HT-29 (cell line): ENCODE measurements at places on chromosomes 11 and 22.

DNA sequence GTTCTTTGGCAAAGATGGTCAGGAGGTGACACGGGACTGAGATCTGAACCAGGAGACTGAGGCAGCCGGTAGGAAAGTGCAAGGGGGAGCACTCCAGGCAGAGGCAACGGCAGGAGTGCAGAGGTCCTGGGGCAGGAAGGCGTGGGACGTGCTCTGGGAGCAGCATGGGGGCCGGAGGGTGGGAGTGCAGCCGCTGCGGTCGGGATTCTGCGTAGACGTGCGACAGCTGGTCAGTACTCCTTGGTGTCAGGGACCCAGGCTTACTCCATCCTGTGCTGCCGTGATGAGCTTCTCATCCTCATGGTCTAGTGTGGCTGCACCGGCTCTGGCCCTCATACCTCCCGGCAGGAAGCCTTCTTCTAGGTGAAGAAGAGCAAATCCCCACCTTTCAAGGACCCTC lies 16.9 kb upstream of the TRMU start:
- no peak for DNase-seq

DNA sequence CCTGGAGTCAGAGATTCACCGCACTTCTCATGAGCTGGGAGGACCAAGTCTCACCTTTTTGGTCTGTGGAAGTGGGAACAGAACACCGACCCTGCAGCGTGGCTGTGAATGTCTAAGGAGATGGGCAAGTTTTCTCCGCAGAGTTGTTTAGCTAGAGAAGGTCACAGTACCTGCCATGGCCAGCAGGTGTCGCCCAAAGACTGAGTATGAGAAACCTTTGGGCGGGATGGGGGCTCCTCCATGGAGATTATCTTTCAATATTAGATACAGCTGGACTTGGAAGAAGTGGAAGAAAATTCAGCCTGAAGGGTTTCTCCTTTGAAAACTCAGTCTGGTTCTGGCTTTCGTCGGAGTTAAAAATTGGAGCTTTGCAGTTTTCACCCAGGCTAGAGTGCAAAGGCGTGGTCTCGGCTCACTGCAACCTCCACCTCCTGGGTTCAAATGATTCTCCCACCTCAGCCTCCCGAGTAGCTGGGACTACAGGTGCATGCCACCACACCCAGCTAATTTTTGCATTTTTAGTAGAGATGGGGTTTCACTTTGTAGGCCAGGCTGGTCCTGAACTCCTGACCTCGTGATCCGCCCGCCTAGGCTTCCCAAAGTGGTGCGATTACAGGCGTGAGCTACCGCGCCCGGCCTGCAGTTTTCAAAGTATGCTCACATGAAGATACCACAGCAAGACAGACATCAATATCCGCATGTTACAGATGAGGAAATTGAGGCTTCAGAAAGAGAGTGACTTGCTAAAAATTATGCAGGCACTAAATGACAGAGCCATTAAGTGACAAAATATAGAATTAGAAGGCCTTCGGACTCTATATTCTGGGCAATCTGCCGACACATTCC lies 10.7 kb upstream of the DSCAML1 start:
- DNase-seq: peak; percentile 84

DNA sequence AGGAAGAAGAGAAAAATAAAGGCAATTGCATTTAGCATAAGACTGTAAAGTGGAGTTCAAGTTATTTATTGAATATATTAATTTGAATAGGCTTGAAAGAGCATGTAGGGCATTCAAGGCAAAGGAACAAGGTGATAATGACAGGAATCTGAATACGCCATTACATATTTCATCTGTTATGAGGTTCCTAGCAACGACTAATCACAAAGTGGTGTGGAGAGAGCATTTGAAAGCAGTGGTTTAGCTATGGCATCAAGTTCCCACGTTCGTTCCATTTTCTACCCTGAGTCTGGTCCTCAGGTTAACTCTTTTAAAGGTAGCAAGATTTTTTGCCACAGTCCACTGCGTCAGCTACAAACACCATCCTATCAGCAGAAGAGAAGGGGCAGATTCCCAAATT lies 59.4 kb downstream of the CNTN5 start:
- DNase-seq: no peak

DNA sequence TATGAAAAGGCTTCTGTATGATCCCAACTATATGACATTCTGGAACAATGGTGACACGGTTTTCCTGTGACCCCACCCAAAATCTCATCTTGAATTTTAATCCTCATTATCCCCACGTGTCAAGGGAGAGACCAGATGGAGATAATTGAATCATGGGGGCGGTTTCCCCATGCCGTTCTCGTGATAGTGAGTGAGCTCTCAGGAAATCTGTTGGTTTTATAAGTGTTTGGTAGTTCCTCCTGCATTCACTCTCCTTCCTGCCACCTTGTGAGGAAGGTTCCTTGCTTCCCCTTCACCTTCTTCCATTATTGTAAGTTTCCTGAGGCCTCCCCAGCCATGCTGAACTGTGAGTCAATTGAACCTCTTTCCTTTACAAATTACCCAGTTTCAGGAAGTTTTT lies 53.1 kb upstream of the TSPAN18 start:
- DNase-seq: no peak

- DNase-seq: no peak
Measured at GRCh38 chr22:48396785-48397530, 1430.7 kb downstream of the BRD1 start.

- DNase-seq: no peak
Measured at GRCh38 chr22:25630447-25630846, 66.0 kb downstream of the GRK3 start.

DNA sequence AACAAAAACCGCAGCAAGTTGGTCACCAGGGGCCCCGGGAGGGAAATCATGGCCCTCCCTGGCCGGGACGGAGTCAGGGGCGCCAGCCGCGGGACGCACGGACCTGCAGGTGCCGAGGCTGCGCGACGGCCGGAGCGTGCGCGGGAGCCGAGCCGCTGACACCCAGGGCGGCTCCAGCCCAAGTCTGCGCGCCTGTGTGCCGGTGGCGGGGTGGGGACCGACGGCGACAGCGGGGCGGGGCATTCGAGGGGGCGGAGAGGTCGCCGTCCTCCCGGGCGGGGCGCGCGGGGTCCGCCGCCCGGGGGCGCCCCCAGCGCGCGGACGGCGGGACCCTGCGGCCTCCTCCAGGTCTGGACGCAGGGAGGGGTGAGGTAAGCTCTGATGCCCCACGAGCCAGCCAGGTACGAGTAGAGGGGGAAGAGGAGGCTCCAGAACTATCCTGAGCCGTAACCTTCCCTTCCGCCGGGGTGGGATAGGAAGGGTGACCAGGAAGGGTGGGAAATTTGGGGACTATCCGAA lies at the start of gene ESAM:
ESAM (minus strand) TSS at position 186 of the 519 bp plus-strand sequence; CDS start at position 50, 136 bp downstream.
- peak; percentile 62 for DNase-seq

DNA sequence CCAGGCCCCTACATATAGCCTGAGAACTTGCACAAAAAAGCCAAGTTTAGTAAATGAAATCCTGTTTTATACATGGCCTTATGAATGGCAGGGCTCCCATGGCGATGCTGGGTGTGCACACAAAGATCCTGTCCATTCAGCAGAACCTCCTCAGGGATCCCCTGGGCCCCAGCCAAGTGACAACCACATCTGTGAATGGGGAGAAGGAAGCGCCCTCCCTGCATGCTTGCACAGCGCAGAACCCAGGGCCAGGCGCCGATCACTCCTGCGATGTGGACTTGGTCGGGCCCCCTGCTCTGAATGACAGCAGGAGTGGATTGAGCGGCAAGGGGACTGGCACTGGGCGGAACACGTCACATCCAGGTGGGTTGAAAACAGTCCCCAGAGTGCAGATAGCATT lies 4.5 kb upstream of the CDC42EP2 start:
- no peak for DNase-seq

DNA sequence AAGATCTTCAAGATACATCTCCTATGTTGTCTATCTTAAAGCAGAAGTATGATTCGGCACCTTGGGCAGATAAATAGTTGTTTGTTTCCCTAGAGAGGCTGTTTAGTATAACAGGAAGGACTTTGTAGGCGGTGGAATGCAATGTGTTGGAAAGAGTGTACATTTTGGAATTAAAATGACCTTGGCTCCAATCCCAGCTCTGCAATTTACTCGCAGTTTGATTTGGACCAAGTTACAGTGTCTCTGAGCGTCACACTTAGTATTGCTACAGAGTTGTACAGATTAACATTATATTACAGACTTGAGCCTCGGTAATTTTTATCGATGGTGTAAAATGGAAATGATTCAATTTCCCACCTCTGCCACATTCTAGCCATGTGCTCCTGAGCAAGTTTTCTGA lies 265.3 kb downstream of the OPCML start:
- no peak for DNase-seq

DNA sequence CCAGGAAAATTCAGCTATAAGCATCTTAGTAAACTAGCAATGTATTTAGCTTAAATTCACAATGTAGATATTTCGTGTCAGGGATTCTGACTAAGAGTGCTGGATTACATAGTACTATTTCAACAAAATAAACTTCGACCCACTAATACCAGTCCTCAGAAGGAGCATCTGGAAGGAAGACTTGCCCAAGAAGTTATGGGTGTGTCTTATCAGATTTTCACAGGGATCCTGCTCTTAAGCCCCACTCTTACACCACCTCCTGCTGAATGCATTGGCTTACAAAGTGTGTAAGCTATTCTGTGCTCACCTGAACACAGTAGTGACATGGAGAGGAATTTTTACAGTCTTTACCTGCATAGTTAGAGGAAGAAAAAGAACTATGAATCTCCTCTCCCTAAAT lies 35.4 kb upstream of the ANO5 start:
- DNase-seq: no peak

GRCh38 chr11:62370743-62371440 lies 33.6 kb downstream of the ASRGL1 start:
- DNase-seq: peak; percentile 70

GRCh38 chr11:78339483-78339882 lies 78.1 kb downstream of the GAB2 start:
- no peak for DNase-seq

DNA sequence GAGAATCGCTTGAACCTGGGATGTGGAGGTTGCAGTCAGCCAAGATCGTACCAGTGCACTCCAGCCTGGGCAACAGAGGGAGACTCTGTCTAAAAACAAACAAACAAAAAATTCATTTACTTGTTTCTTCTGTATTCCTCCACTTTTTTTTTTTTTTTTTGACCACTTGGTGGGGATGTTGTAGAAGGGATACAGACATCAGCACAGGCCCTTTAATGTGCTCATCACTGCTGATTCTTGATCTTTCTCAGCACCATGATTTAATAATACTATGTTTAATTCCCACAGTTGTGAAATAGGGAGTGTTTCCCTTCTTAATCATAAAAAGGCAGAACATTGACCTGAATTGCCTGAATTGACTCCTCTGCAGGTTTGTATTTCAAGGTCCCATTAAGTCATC lies 4.5 kb downstream of the TTC9C start:
- peak; percentile 30 for DNase-seq

GRCh38 chr22:43811777-43812148 lies 342 bp downstream of the EFCAB6 start:
- DNase-seq: no peak

DNA sequence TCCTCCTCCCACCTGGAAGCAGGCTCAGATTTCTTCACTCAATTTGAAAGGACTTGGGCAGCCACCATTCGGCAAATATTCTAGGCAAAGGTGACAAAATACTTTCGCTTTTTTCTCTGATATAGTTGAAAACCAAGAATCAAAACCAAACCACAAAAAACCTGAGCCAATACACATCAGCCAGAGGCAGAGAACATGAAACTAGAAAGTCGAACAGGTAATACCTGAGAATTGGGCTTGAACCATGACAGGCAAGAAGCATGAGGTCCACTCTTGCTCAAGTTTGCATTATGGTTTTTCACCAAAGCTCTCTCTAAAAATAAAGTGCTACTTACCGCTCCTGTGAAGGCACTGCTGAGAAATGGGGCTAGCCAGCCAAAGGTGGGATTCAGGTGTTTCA lies 26.2 kb upstream of the LDLRAD3 start:
- DNase-seq: no peak

DNA sequence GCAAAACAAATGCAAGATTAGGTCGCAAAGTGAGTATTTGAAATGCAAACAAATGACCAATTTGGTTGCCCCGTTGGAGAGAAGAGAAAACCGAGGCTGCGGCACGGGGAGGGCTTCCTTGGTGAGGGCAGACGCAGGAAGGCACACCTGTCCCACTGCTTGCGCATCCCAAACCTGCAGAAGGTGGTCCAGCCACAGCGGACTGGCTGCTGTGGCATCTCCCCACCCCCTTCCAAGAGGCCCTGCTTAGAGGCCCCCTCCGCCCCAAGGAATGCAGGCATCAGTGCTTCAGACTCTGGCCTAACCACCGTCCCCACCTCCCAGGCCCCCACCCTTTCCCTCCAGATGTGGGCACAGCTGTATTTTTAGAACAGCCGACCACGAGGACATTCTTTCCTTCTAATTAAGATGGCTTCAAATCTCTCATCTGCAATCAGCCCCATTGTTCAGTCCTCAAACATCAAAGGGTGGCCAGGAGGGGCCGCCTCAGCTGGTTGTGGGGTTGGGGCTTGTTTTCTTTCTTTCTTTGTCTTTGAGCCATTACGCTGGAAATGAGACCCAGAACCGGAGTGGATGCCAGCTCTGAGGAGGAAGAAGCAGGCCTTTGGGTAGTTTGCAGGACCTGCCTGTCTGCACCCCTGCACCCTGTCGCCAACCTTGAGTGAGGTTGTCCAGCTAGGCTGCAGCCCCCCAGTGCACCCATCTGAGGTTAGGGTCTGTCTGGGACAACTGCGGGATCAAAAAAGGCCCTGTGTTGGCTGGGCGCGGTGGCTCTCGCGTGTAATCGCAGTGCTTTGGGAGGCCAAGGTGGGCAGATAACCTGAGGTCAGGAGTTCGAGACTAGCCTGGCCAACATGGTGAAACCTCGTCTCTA lies 9.4 kb upstream of the DERL3 start:
- no peak for DNase-seq

- no peak for DNase-seq
Measured at GRCh38 chr11:96783311-96783710, 393.5 kb downstream of the JRKL start.

- DNase-seq: no peak
Measured at GRCh38 chr22:50150161-50151129, 20.1 kb upstream of the PANX2 start.

DNA sequence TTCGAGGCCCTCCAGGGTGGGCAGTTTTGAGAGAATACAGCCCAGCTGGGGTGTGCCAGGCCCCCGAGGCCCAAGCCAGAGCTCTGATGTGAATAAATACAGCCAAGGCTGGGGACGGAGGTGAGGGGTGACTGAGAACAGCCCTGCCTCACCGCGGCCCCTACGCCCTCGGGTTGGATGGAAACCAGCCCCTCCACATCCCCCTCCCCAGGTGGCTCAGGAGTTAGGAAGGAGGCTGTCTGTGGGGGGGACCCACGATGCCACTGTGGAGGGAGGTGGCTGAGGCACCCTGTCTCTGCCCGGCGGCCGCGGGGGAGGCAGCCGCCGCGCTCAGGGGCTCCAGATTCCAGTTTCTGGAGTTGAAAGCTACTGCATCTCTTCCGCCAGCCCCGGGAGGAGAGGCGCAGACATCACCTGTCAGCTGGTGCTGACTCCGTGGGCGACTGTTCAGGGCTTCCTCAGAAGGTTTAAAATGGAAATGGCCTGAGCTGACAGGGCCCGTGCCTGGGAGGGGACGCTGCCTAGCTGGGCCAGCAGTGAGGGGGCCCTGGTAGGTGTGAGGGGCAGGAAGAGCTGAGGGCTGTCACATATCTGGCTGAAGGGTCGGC lies 1.4 kb downstream of the FLRT1 start:
- no peak for DNase-seq

- no peak for DNase-seq
Measured at GRCh38 chr11:111639226-111639925, 37.1 kb downstream of the SIK2 start.

GRCh38 chr11:130849215-130849568 lies 67.1 kb downstream of the SNX19 start:
- no peak for DNase-seq

- DNase-seq: no peak
Measured at GRCh38 chr11:65712633-65713076, 603 bp downstream of the KAT5 start.
